Stimulated activated CD8-positive, alpha-beta memory T cell treated with anti-CD3 and anti-CD28 coated beads, Interleukin-12 subunit alpha, Interleukin-12 subunit beta, amount 100 ng/mL, for 4 hours (primary cell): ENCODE measurements at places on chromosomes 12 and 14.
A peak's percentile ranks its signal among the peaks of the same experiment; 100 is the strongest.

- no peak for DNase-seq
Observed at GRCh38 chr12:4471256-4471655, 25.6 kb upstream of the FGF6 start.

DNA sequence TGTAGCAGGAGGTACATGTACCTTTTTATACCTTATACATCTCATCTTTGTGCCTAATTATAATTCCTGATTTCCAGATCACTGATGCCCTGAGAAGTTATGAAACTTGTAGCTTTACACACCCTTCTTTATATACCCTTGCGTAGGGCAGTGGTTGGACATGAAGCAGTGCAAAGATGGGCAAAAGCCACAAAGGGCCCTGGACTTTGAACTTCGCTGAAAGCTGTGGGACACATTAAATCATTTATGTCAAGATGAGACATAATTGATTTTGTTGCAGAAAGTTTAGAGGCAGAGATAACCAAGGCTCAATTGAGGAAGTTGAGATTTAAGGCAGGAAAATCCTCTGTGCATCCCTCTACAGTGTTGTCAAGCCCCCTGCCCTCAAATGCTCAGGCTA lies 170.0 kb downstream of the SLC2A13 start:
- DNase-seq = no peak

DNA sequence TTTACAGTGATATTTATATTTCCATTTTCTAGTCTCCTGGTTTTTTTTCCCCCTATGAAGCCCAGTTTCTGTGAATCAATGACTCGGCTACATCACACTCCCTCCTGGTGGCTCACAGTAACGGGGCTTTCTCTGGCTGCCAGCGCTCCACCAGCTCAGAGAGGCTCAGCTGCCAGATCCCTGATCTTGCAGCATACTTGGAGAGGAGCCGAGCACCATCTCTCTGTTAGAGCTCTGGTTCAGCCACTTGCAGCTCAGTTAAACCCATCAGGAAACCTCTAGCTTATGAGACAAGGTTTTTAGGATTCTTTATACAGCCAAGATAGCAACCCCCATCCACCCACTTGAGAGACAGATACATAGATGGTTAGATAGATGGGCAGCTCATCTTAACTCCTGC lies 74.6 kb downstream of the CIT start:
- DNase-seq = no peak

- DNase-seq = no peak
Observed at GRCh38 chr12:50314636-50315312, 31.5 kb upstream of the LIMA1 start.

GRCh38 chr14:64632056-64632455 lies 72.2 kb upstream of the PLEKHG3 start:
- no peak for DNase-seq

GRCh38 chr12:88552610-88553079 lies 27.6 kb downstream of the KITLG start:
- DNase-seq = no peak

GRCh38 chr12:75666939-75667334 lies 155.5 kb upstream of the KRR1 start:
- no peak for DNase-seq

- no peak for DNase-seq
Observed at GRCh38 chr12:46477541-46477940, 105.0 kb upstream of the SLC38A2 start.

GRCh38 chr12:52032804-52033445 lies 18.3 kb upstream of the NR4A1 start:
- peak; percentile 86 for DNase-seq

- no peak for DNase-seq
Observed at GRCh38 chr12:78328524-78328923, 497.8 kb downstream of the NAV3 start.

DNA sequence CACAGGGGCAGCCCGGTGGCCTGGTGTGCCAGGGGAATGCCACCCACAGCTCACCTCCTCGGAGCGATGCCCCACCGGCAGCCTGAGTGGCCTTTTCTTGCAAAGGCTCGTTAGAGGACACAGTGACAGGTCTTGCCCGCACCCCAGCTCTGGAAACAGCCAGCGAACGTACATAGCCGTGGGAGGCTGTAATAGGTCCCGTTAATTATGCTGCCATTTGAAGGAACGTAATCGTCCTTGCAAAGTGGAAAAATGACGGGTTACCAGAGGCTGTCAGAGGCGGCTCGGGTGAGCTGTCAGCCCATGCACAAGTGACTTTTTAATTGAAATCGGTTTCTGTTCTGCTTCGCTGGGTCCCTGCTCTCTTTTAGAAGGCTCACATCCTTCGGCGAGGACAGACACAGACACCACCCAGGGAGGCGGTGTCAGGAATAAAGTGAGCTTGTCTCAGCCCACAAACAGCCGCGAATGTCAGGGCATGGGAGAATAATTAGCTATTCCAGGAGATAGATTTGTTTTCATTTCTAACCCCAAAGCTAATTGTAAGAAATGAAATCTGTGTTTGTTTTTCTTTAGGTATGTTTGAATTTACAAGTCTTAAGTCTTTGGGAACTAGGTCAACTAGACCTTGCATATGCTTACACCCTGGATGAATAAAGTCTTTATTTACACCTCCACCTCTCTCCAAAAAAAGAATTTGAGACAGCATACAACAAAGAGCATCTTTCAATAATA lies 77.2 kb upstream of the RFLNA start:
- DNase-seq = no peak

- no peak for DNase-seq
Observed at GRCh38 chr14:42378274-42378673, 771.6 kb downstream of the LRFN5 start.

DNA sequence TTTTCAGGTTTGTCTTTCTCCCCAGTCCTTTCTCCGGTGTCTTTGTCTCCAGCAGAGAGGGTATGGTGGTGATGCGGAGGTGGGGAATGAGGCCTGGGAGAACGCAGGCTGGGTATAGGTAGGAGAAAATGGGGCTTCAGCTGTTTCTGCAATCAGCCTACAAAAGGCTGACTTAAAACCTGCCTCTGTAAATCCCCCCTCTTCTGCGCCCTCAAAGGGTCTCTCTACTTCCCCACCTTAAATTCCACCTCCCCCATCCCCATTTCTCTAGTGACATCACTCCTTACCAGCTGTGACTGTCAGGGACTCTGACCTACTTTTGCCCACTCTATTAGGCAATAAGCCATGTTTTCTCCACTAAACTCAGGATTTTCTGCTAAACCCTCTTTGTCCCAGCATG lies 8.1 kb upstream of the RIMKLB start:
- no peak for DNase-seq

- no peak for DNase-seq
Observed at GRCh38 chr12:49059299-49060171, 1.1 kb downstream of the KMT2D start.

- DNase-seq = no peak
Observed at GRCh38 chr14:24274101-24274543, 2.7 kb upstream of the RABGGTA start.

DNA sequence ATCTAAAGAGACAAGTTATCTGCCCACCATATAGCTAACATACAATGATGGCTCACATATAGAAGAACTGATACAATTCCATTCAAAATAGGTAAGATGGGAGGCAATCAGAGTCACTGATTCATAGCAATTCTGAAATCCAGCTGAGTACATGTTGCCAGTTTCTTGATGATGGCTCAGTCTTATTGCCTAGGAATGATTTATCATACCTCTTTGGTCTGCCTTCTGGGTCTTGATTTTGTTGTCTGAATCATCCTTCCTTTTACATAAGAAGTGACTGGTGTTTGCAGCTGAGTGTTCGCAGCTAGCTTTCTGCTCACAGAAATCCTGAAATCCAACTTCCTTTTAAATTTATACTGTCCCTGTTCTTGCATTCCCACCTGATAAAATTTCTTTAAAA lies 463.2 kb upstream of the MGAT4C start:
- no peak for DNase-seq

GRCh38 chr12:130992448-130992847 lies 38.7 kb downstream of the ADGRD1 start:
- no peak for DNase-seq

DNA sequence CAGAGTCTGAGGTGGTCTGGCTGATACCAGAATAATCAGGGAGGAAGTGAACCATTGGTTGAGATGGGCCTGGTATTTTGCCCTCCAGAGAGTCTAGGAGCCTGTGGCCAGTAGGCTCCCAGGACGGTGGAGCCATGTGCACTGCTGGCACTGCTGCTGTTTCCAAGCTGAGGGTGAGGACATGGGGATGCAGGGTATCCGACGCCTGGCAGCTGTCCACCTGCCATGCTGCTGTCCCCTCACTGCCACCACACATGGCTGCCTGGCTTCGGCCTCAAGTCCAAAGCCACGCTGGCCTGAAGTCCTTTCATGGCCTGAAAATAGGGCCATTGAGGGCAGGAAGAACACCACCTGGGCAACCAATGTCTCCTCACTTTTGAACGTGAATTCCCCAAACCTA lies 8.6 kb downstream of the CACNA1C start:
- no peak for DNase-seq

DNA sequence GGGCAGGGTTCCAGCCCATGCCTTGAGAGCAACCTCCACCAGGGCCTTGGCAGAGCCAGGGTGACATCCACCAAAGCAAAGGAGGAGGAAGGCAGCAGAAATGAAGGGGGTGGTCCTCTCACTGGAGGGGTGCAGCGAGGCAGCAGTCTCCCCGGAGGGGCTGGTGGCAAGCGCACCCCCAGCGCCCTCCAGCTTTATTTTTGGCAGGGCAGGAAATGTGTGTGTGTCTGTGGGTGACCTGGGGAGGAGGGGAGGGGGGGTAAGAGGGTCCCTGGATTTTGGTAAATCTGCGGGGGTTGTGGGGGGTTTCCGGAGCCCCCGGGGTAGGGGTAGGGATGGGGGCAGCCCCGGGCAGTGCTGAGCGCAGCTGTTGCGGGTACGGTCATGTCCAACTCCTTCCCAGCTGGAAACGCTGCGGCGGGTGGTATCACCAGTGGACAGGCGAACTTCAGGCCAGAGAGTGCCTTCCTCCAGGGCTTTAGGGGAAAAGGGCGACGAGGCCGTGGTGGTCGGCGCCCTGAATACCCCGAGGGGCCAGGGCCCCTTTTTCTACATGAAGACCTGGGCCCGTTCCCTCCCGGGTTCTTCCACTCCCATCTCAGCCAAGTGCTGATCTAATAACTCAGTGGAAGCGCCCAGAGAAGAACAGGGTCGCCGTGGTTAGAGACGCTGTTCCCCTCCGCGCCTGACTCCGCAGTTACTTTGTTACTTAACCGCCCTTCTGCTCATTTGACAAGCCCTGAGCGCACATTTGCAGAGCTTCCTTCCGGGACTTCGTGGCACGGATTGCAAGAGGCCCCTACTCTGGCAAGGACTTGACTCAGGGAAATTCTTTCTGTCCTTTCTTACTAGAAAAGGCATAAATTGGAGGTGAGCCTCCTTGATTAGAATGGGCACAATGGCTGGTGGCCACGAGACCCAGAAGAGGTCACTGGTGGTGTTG lies 55.2 kb downstream of the FOS start:
- peak; percentile 14 for DNase-seq

- DNase-seq = no peak
Observed at GRCh38 chr12:47350062-47350408, 270.3 kb upstream of the AMIGO2 start.

DNA sequence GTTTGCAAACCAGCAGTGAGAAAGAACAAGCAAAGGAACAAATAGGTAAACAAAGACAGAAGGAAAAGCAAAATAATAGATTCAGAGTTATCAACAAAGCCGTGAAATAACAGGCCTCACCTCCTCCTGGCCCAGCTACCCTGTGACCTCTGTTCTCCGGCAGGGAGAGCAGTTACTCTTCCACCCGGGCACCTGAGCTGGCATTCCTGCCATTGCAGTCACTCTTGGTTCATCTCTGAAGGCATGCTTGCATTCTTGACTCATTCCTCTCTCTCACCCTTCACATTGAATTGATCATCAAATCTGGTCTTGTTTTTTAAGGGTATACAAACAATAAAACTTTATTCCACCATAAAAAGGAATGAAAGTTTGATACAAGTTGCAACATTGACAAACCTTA lies 95.1 kb downstream of the TTC8 start:
- no peak for DNase-seq

GRCh38 chr12:132178801-132179401 lies 34.6 kb downstream of the NOC4L start:
- DNase-seq = no peak

GRCh38 chr14:64747327-64747726 lies 43.1 kb downstream of the PLEKHG3 start:
- DNase-seq = no peak

- DNase-seq = no peak
Observed at GRCh38 chr12:90999527-90999926, 5.2 kb downstream of the EPYC start.

GRCh38 chr14:71668186-71668912 lies 263.9 kb upstream of the RGS6 start:
- DNase-seq = no peak

DNA sequence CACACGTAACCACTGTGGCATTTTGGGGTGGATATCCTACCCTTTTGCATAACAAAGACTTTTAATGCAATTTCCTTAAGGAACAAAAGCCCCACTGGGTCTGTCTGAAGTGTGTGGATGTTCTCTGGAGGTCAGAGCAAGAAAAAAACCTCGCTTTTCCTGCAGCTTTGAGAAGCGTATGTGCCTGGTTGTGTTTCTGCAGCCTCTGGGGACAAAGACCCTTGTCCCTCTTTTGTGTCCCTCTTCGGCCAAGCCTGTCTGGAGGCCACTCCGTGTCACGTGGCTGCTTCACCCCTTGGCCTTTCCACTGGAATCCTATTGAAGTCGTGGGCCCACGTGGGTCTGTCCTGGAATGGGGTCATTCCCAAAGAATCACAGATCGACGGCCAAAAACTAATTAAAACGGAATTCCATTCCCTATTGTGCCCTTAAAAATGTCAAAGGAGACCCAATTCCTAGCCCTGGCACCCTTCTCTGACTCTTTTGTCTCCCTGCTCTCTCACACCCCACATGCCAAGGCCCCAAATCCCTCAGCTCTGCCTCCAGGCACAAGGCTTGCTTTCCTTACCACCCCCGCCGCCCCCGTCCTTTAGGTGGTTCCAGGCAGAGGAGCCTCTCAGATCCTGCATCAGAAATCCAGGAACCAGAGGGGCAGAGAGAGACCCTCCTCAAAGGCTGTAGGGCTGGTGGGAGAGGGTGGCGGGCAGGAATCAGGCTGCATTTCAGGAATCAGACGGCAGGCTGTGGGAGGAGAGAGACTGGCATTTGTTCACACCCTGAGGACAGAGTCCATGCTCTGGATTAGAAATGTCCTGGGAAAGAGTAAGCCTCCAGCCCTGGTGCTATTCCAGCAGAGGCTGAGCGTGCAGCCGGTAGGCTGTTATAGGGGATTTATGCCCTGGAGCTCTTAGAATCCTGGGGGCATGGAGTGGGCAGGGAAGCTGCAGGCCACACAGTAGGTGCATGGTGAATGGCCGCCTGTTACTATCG lies 12.6 kb upstream of the CYP46A1 start:
- DNase-seq = no peak

- DNase-seq = no peak
Observed at GRCh38 chr12:76455582-76456345, 103.8 kb downstream of the OSBPL8 start.
